ENCODE measurements at places on chromosomes 11 and 22.
A peak's percentile ranks its signal among the peaks of the same experiment; 100 is the strongest.

DNA sequence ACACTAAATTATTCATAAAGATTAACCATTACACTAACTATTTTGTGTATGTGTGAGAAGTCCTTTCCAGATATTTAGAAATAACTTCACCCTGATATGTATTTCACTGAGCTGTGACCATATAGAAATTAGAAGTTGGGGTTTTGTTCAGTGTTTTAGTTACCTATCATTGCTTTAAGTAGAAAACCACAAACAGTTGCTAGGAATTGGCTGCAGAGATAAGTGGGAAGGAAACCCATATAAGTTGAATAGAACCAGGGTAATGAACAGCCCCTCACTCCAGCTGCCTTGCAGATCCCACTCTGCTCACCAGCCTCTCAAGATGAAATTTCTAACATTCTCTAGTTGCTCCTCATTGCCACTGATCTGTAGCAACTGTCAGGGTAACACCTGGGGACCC, 10.3 kb downstream of the SRSF8 start:
- no peak for DNase-seq

- DNase-seq = peak; percentile 39
Measured at GRCh38 chr11:95248666-95249467, 17.9 kb upstream of the SESN3 start.

GRCh38 chr11:39363571-39363970, 2095.9 kb downstream of the LRRC4C start:
- DNase-seq = no peak

GRCh38 chr11:129702410-129703398, 112.9 kb upstream of the TMEM45B start:
- peak; percentile 0 for DNase-seq

DNA sequence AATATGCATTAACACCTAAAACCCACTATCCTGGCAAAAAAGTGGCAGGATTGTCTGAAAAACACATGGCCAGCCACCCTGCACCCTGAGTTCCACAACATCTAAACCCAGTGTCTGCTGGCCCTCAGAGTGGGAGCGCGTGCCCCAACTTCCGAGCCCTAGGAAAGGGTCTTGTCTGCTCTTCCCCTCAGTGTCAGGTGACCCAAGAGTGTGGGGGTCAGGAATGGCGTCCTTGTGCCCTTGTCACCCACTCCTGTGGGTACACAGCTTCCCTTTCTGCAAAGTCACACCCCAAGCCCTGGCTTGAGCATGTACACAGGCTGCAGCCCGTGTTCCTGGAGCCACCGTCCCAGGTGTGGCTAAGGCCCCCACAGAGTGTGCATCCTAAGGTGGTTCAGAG, 67.6 kb downstream of the CDKN1C start:
- no peak for DNase-seq

DNA sequence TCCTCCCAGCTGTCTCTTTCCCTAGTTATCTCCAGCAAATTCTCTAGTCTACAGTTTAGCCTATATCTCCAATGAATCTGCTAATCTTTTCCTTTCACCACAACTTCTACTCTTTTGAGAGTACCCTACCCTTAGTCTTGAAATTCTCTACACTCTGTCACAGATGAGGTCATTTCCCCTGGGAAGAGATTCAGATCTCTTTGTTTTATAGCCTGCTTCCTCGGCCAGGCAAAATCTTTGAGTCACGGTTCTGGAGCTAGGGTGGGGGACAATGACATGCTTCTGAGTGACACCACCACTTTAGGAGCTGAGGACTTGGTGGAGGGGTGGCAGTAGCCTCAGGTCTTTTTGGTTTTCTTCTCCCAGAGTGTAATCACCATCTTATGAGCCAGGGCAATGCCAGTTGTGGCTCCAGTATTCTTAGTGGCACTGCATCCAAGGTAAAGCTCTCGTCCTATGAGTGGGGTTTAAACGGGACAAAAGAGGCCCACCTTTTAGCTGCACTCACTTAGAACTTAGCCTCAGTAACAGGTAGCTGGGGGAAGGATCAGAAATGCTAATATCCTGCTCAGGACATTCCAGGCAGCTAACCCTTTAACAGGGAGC, 98.5 kb upstream of the RRM1 start:
- no peak for DNase-seq

- DNase-seq = no peak
Measured at GRCh38 chr11:64673279-64673678, 49.7 kb downstream of the NRXN2 start.

GRCh38 chr11:86570020-86570419, 102.4 kb downstream of the ME3 start:
- DNase-seq = no peak

DNA sequence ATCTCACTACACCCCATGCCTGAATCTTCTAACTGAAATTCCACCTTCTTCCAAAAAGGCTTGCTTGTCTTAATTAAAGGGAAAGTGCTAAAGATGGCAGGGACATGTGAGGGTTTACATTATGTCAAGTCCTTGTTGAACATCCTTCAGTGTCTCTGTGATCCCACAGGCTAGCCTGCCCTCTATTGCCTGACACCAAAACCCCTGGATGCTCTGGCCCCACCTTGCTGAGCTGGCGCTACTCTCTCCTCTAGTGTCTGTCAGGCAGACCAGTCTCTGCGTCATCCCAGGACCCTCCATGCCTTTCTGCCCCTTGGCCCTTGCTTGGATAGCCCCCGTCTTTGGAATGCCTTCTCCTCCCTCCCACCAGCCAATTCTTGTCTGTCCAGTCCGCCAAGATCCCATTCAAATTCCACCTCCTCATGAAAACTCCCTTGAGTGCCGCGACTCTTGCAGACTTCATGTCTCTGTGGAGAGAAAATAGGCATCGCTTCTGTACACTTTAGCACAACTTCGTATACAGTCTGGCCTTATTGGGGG, 69.3 kb downstream of the PKNOX2 start:
- no peak for DNase-seq

DNA sequence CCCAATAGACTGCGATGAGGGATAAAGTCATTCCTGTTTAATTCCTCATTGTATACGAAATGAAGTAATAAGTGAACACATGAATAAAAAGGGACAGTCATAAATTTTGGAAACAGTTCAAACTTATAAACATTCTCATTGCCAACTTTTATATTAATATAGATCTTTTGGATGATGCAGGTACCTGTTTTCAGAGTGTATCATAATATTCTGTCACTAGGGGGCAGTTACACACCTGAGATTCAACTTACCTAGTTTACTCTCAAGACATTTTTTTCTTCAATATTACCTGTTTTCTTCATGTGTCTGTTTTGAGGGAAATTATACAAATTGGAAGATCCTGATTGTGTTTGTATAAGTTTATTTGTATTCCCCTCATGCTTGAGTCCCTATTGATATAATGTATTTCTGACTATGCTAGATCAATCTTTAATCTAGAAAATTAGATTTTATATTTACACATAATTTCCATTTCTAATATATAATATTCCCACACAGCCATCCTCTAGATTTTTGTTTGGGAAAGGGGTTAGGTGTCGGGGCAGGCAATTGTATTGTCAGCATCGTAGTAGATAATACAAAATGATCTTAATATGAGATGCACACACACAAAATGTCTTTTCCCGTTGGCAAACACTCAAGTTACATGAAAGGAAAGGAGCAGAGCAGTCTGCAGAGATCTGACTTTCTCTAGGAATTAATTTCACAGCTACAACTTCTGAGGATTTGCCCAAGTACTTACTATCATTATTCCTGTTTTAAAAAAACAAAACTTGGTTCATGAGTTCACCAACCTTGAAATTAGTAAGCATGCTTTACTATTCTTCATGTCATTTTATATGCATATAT, 18.4 kb downstream of the FDX1 start:
- peak; percentile 22 for DNase-seq

DNA sequence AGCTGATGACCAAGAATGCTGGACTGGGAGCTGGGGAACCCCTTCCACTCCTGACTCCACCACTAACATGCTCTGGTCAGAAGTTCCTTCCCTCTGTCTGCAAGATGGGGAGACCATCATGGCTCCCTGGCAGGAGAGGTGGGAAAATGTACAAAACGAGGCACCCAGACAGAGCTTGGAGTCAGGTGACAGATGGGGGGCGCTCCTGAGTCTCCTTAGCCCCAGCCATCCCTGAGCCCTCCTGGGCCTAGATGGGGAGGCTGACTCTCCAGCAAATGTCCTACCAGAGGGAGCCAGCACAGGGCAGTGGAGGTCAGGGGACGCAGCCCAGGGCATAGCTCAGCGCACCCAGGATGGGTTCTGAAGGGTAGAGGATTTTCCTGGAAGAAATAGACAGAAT, 20.0 kb downstream of the KCNJ4 start:
- DNase-seq = peak; percentile 70

- no peak for DNase-seq
Measured at GRCh38 chr22:29328566-29329500, 13.3 kb upstream of the RASL10A start.

- peak; percentile 86 for DNase-seq
Measured at GRCh38 chr11:66546368-66546965, at the start of gene ACTN3. ACTN3 (plus strand) TSS chr11:66546903; CDS start chr11:66546938, 35 bp downstream.

GRCh38 chr22:27842669-27843431, 41.3 kb upstream of the MN1 start:
- DNase-seq = no peak

DNA sequence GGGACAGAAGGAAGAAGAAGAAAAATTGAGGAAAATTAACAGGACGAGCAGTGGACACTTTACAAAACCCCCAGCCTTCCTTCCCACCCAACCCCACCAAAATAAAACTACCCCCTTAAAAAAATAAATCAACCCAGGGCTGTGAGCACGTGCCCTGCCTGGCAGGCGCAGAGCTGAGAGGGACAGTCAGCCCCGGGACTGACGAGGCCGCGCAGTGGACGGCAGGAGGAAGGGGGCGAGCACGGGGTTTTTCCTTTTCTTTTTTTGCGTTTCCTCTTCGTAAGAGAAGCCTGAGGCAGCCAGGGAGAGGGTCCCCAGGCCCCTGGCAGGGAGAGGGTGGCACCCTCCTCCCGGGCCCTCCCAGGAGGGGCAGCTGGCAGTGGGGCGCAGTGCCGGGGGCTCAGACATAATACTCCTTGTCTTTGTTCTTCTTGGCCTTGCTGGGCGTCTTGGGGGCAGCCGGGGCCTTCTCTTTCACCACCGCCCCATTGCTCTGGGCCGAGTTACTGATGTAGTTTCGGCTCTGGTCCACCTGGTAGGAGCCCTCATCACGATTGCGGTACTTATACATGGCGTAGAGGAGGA, 15.9 kb downstream of the SLC22A12 start:
- DNase-seq = no peak

DNA sequence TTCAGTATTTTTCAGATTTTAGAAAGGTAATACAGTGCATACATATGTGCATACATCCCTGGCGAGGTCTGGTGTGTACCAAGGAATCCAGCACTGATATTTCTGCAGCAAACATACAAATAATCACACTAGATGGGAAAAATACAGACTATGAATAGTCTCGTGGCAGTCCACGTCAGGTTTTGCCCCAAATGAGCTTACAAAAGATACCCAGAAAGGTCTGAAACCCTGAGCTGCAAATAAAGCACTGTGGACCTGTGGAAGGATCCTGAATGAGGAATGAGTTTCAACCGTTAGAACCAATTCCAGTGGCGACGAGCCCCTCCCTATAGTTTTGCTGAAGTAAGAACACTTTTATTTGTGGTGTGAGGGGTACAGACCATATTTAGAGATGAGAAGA, 24.5 kb downstream of the MAPK1 start:
- DNase-seq = no peak

DNA sequence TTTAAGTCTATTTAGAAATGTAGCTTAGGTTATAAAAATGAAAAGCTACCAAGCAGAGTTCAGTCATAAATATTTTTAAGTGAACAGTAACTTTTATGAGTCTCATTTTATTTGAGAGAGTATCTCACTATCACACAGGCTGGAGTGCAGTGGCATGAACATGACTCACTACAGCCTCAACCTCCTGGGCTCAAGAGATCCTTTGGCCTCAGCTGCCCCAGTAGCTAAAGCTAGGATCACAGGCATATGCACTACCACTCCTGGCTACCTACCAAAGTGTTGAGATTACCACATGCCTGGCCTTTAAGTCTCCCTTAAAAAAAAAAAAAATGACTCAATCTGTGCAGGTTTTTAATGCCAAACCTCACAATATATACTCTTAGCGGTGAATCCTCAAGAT, 34.7 kb upstream of the CLNS1A start:
- no peak for DNase-seq

GRCh38 chr11:130439876-130440275, 8.6 kb upstream of the ADAMTS15 start:
- DNase-seq = no peak

DNA sequence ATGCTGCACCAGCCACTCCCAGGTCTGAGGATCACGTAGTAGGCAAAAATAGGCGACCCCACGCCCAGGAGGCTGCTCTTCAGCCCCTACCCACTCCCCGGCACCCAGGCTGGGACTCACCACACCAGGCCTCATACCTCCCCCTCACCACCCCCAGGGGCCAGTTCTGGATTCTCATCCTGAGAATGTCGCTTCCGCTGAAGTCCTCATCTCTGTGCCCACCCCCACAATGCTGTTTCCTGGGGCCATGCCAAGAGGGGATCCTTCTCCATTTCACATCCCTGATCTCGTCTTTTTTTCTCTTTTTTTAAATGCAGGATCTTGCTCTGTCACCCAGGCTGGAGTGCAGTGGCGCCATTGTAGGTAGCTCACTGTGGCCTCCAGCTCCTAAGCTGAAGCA, 1.7 kb upstream of the OSM start:
- DNase-seq = no peak

DNA sequence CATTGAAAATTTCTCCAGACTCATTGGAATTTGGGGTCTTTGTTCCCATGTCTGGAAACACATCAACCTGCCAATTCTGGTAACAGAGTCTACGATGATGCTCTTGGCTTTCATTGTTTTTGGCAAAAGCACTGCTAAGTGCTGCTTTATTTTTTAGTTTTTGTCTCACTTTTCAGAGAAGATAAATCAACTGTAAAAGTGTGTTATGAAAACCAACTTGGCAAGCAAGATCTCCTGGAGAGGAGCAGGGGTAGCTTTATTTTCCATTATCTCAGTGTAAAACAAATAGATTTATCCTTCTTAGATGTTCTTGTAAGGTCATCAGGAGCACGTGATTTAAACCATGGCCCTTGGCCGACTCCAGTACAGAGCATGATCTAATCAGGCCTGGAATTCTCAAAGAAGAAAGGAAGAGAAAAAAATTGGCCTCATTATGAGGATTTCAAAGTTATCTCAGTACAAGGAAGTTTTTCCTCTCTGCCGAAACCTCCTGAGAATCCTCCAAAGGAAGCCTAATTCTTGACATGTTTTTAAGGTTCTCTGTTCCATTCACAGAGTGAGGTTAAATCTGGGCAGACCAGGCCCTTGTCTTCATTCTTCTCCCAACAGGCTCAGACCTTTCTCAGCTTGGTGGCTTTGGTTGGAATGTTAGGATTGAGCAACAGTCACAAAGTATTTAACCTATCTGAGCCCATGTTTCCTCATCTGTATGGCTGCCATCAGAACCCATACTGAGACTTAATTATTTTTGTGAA, 16.4 kb upstream of the PAMR1 start:
- no peak for DNase-seq

All from iPS-NIHi11 (cell line).